ENCODE measurements at places on chromosomes 7 and 10.

GRCh38 chr10:70364772-70365091 lies 17.7 kb downstream of the LRRC20 start:
- DNase-seq = no peak

DNA sequence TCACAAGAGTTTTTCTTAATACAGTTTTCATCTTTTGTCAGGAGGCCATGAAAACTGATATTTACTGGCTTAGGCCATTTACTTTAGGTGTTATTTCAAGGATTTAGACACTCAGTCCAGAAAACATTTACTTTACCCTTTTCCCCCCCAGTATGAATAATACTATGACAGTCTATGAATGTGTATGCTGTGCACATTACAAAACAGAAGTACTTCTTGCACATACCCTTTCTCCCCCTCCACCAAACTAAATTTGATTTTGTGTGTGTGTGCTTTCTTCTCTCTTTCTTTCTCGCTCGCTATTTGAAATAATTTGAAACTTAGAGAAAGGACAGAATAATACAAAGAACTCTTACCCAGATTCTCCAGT lies 41.3 kb downstream of the RBM33 start:
- DNase-seq = no peak

DNA sequence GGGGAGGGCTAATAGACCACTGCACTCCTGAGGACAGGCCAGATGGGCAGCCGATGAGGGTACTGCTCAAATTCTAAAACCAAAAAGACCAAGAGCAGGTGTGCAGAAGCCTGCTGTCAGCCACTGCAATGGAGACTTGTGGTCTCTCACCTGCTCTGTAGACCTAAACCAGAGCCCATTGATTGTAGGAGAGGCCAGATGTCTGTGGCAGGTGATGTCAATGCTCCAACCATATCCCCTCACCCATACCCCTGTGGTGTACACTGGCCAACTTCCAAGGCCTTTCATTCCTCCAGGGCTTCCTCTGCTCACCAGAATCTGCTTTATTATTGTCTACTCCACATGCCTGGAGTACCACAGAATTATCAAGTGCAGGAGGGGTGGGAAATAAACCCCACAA lies 116.9 kb upstream of the CHST15 start:
- DNase-seq = no peak

GRCh38 chr10:84452003-84452402 lies 123.6 kb downstream of the CCSER2 start:
- no peak for DNase-seq

- no peak for DNase-seq
Measured at GRCh38 chr10:77361831-77362230, 275.8 kb downstream of the KCNMA1 start.

DNA sequence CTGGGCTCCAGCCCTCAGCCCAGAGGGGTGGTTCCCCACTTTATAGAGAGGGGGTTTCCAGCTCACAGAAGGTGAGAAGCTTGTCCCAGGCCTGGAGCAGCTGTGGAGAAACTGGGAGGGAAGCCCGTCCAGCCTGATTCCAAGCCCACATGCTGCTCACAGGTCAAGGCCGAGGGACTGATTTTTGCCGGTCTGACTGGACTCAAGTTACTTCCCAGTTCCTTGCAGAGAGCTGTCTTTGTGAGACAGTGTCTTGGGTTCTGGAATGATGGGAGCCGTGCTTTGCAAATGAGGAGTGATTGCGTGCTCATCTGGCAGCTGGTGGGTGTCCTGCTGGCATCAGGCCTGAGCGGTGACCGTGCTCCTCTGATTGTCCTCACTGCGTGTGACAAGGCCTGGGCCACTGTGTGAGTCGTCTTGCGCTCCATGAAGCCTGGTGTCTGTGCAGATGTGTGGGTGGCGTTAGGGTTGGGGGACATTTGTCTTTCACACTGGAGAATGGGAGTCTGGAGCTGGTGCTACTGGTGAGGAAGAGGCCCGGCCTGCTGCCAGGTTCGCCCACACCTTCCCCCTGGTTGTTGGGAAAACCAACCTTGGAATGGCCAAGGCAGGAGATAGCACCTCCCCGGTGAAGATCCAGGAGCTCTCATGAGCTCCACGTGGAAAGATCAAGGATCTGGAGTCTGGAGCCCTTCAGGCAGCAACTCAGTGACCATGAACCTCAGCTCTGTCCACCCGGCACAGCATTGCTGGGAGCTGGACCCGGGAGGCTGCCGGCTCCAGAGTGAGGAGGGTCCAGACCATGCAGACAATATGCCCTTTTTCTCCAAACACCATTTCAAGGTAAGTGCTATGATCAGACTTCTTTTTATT lies 129.6 kb downstream of the SMURF1 start:
- DNase-seq = no peak

- DNase-seq = no peak
Measured at GRCh38 chr10:11245510-11245909, 227.8 kb downstream of the CELF2 start.

DNA sequence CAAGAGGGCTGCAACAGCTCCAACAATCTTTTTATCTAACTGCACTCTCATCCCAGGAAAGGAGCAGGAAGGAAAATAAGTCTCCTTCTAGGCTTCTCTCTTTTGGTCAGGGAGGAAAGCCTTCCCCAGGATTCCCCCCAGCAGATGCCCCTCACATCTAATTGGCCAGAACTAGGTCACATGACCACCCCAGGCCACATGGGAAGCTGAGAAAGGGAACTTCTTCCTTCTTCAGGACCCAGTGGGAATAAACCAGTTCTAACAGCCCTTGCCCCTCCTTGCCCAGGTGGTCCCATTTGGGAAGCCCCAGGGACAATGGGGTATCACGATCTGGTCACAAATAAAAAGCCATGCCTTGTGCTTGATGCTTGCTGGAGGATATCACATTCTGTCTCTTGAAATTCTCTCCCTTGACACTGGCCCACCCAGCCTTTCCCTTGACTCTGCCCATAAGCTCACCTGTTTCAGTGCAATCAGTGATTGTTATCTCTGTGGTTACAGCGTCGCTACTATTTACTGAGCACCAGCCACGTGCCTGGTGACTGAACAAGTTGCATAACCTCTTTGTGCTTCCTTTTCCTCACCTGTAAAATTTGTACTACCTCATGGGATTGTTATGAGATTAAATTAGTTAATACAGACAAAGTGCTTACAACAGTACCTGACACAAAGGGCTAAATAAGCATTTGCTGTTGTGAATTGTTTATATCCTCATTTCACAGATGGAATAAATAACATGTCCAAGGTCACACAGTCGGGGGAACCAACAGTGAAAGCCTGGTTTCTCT lies 9.0 kb upstream of the TACR2 start:
- no peak for DNase-seq

- DNase-seq = no peak
Measured at GRCh38 chr10:94803307-94803706, 40.8 kb downstream of the CYP2C19 start.

DNA sequence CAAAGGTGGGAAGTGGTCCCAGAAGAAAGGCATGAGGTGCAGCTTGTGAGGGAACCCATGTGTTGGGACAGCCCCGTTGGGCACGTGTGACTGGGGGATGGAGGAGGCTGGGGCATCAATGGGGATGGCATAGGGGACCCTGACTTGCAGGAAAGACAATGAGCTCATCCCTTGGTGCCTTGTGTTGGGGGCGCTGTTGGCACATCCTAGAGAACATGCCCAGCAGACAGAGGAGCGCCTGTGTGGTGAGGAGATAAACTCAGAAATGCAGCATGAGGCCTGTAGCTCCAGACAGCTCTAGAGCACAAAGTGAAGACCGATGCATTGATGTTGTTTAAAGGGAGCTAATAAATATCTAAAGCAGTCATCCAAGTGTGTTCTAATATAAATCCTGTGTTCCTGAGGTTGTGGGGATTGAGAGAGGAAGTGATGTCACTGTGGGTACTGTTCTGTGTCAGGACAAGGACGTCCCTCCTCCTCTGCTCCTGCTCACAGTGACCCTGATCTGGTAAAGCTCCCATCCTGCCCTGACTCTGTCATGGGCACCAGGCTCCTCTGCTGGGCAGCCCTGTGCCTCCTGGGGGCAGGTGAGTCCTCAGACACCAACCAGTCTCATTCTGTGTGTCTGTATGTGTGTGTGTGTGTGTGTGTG lies 126.1 kb upstream of the PRSS58 start:
- DNase-seq = no peak

DNA sequence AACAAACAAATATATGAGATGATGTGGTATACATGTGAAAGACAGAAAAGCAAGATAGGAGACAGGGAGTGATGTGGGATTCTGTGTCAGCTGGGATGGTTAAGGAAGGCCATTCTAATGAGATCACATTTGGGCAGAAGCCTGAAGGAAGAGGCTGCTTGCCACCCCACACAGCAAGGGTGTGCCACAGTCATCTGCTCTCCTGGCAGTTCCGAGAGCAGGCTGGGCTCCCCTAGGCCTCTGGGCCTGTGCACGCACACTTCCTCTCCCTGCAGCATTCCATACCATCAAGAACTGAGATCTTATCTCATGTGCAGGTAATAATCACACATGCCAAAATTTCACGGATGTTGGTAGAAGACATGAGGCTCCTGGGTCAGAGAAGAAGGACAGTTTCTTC lies 43.1 kb downstream of the SYPL1 start:
- no peak for DNase-seq

- DNase-seq = no peak
Measured at GRCh38 chr10:117486606-117487005, 55.9 kb upstream of the EMX2 start.

- DNase-seq = no peak
Measured at GRCh38 chr7:158343526-158343925, 244.1 kb downstream of the PTPRN2 start.

GRCh38 chr10:74488907-74489306 lies 337.5 kb upstream of the KAT6B start:
- no peak for DNase-seq

GRCh38 chr10:51244748-51245490 lies 170.6 kb downstream of the PRKG1 start:
- DNase-seq = no peak

- DNase-seq = no peak
Measured at GRCh38 chr10:23171232-23171876, 20.8 kb upstream of the PTF1A start.

GRCh38 chr10:116053910-116054309 lies 219.1 kb downstream of the GFRA1 start:
- DNase-seq = no peak

GRCh38 chr7:4272141-4272540 lies 410.0 kb upstream of the FOXK1 start:
- no peak for DNase-seq
